Aorta (tissue), 5 donors: ENCODE measurements at places on chromosomes 6 and 20.

DNA sequence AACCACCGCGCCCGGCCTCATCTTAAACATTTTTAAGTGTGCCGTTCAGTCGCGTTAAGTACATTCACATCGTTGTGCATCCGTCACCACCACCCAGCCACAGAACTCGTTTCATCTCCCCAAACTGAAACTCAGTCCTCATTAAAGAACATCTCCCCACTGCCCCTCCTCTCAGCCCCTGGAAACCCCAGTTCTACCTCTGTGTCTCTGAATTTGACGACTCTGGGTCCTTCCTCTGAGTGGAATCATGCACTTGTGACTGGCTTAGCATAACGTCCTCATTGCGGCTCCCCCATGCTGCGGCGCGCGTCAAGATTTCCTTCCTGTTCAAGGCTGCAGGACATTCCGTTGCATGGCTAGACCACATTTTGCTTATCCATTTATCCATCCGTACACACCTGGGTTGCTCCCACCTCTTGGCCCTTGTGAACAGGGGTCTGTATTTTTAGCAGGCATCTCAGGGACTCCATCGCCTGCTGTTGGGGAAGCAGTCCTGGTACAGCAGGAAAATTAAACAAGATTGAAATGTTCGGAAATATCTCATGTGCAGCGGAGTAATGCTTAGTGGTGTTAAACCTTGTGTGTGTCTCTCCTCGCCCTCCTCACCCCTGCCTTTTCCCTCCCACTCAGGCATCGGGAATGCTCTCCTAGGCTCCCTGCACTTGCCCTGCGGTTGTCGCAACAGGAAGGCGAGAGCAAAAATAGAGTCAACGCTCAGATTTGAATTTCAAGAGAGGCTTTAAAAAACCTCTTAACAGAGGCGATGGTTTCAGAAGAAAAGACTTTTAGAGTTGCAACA is 127.9 kb downstream of the PXDC1 start:
- no peak for DNase-seq

- DNase-seq: no peak
These were observed 37.4 kb downstream of the VEGFA start for GRCh38 chr6:43807228-43808061.

GRCh38 chr6:164078532-164079274 is 664.2 kb downstream of the QKI start:
- DNase-seq: no peak

DNA sequence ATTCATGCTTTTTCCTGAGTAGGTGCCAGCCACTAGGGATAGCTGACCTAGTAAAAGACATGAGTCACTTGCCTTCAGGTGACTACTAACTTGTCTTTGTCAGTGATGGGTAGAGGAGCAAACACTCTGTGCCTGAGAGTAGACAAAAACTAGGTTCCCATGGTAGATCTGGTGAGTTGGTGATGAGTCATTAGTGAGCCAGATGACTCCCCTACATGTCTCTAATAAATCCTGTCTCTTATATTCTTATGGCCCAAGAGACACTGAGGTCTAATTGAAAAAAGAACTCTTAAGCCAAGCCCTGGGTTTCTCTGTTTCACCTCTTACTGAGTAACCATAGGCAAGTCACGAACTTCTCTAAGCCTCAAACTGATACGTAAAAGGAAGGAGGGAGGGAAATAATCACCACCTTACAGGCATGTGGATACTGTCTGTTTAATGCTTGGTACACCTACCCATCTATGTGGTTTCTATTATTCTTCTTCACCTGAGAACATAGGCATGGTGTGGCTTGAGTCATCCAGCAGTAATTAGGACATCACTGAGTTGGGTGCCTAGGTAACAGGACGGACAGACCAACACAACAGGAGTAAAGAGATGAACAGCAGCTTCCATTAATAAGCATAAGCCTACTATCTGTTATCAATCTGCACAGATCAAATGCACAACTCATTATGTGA is 20.3 kb downstream of the TTPAL start:
- DNase-seq: no peak

DNA sequence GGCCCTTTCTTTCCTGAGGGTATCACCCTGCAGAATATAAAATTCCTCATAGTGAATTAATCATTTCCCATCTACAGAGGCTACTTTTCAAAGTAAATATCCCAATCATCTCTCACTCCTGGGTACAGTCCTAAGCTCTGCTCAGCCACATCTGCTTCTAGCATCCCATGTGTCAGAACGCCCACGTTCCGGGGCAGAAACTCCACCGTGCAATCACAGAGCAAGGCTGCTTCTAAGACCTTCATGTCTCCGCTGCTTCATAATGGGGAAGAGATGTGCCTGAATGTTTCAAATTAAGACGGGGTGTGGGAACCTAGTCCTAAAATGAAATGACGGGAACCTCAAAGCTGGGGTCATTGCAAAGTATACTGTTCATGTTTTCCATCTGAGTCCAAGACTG is 208.8 kb upstream of the GMDS start:
- DNase-seq: no peak

DNA sequence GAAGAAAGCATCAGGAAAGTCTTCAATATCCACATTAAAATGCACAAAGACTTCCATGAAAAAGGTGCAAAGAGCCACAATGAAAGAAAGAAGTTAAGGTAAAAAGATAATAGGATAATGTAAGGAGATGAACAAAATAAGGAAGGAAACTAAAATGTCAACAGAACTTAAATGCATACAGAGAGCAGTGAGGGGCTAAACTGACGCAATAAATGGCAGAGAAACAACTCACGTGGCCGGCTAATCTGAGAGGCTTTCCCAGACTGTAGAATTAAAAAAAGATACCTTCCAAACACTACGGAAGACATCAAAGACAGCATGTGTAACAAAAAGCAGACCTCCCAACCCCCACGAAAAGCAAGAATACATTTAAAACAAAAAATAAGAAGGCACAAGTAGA is 73.7 kb downstream of the GMDS start:
- DNase-seq: no peak
